ENCODE measurements at places on chromosomes 3 and 15.
A peak's percentile ranks its signal among the peaks of the same experiment; 100 is the strongest.

DNA sequence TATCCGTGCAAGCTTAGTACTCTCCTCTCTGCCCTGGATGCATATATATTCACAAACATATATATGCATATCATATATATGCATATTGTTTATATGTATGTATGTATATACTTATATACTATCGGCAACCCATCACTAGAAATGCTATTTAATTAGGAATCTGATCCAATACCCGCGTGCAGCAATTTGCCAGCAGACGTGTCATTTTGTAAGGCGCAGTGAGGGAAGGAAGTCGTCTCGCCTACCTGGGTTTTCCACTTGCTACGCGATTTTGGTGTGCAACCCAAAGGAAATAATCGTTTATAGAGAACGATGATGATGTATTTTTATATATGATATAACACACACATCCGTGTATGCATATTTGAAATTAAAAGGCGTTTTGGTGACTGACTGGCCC lies 5.6 kb upstream of the FEZF2 start:
- no peak for DNase-seq

- DNase-seq, result peak; percentile 88
Measured at GRCh38 chr15:57510647-57511046, 81.1 kb upstream of the MYZAP start.

DNA sequence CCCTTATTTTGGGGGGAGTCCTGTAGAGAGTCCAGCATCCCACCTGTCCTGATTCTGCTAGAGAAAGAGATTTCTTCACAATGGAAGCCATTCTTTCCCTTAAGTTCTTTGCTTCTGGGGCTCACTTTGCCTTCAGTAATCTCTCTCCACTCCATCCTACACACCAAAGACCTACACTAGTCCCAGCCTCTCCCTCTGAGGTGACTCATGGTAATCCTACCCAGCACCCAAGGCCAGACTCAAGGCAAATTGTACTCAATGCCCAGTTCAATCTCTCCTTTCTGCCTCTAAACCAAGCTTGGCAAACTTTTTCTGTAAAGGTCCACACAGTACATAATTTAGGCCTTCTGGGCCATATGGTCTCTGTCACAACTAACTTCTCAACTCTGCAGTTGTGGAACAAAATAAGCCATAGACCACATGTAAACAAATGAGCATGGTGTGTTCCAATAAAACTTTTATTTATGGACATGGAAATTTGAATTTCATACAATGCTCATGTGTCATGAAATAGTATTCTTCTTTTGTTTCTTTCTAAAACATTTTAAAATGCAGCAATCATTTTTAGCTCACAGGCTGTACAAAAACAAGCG lies 72.5 kb downstream of the MRPL46 start:
- no peak for DNase-seq

- no peak for DNase-seq
Measured at GRCh38 chr3:39216176-39216790, 23.9 kb upstream of the XIRP1 start.

- no peak for DNase-seq
Measured at GRCh38 chr3:106817706-106818105, 559.5 kb upstream of the CCDC54 start.

DNA sequence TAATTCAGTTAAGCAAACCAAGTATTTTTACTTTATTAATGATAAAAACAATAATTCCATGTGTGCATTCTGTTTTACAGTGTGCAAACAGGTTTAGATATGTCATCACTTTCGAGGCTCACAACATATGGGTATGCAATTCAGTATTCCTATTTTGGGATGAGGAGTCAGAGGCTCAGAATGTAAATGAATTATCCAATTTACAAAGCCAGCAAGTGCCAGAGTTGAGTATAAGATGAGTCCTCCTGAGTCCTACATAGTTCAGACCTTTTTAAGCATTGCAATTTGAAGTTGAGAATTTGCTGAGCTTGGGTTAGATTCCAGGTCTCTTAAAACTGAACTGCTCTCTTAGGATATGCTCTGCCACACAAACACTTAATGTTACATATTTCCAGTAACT lies 424.2 kb upstream of the ROBO2 start:
- DNase-seq, result no peak

GRCh38 chr15:95431518-95431917 lies 899.0 kb upstream of the NR2F2 start:
- no peak for DNase-seq

DNA sequence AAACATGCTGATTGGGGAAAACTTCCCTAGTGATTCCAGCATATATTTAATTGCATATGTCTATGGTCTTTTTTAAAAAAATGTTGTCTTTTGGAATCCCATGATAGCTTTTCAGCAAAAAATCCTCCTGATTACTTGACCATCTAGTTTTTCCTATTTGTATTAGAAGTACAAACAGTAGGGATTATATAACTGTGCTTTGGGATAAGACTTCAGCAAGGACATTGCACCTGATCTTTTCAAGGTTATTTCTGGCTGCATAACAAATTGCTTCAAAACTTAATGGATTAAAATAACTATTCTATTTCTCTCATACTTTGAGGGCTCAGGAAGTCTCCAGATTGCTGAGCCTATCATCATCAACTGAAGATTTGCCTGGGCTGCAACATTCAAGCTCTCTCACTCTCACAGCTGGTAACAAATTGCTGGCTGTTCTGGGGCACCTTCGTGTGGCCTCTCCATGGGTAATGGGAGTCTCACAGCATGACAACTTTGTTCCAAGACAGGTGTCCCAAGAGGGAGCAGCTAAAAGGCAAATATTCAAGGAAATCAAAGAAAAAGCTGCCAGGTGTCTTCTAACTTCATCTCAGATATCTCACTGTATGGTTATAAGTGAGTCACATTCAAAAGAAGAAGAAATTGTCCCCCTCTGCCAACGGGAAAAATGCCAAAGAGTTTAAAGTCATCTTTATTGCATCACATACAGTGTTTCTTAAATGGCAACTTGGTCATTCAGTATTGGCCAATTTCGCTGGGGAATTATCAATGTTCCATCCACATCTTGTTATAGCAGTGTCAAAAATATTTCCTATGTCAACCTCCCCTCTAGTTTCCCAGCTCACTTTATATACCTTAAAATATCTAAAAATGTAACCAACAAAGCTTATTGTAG lies 644.5 kb upstream of the GRM7 start:
- DNase-seq, result no peak

- DNase-seq, result no peak
Measured at GRCh38 chr3:132014105-132014504, 20.7 kb downstream of the CPNE4 start.

- no peak for DNase-seq
Measured at GRCh38 chr15:63135281-63135680, 13.6 kb downstream of the LACTB start.

DNA sequence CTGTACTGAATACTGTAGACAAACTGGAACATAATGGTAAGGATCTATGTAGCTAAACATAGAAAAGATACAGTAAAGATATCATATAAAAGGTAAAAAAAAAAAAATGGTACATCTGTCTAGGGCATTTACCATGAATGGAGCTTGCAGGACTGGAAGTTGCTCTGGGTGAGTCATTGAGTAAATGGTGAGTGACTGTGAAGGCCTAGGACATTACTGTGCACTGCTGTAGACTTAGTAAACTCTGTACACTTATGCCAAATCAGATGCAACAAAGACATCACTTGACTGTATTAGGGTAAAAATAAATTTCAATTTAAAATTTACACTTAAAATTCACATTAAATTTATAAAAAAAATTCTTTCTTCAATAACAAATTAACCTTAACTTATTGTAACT lies 281.3 kb upstream of the LMCD1 start:
- DNase-seq, result no peak
